Muscle of arm (tissue), 14 donors: ENCODE measurements at places on chromosomes 3 and 15. TPM values are rescaled to one million over a fixed set of nuclear protein-coding genes. Genes with fewer than 3 reads are reported as not detected.

ATP10A gene
- 4.5 TPM for polyA plus RNA-seq

RTP1 gene
- 0.46 TPM for polyA plus RNA-seq

ALAS1 gene
- 26.5 TPM for polyA plus RNA-seq

CHSY1 gene
- 36.0 TPM for polyA plus RNA-seq

ISLR2 gene
- polyA plus RNA-seq, result 12.0 TPM

CTXND1 gene
- 0.84 TPM for polyA plus RNA-seq

PLCL2 gene
- polyA plus RNA-seq, result 7.8 TPM

GOLGA8M gene
- 1.4 TPM for polyA plus RNA-seq

FGF7 gene
- 45.0 TPM for polyA plus RNA-seq

MEIS2 gene
- 48.6 TPM for polyA plus RNA-seq

PTX3 gene
- not detected for polyA plus RNA-seq

DNA sequence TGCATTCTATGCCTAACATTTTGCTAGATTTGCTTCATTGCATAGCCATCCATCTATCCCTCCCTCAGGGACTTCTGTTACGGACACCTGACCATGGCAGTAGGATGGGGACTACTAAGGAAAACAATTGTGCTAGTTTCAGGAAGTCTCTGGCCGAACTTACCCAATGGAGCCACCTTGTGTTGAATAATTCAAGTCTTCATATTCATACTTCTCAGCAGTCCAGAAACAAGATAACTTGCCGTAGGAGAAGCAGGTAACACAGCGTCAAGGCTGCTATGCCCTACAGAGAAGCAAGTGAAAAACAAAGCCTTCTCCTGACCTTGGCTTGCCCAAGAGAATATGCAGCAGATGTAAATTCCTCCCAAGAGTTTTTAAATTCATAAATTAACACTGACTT is 685.3 kb downstream of the GRM7 start:
- DNase-seq, result peak; percentile 11

DNA sequence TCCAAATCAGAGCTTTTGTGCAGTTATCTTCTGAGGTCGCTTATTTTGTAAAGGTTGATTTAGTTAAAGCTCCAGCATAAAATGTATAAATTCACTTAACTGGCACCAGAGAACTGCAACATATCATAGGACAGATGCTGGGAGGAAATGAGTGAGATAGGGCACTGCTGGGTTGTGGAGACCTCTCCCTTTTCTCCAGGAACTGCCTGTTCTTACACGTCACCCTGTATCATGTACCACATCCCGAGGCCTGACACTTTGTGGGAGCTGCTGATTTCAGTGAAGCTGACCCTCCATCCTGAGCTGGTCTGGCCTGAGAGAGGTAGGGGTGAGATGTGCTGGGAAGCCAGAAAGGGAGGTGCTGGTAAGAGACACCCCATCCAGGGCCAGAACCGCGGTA is 213.8 kb upstream of the FEZF2 start:
- DNase-seq, result no peak

GRCh38 chr3:75337226-75337900 is 326.8 kb upstream of the FRG2C start:
- DNase-seq, result no peak

DNA sequence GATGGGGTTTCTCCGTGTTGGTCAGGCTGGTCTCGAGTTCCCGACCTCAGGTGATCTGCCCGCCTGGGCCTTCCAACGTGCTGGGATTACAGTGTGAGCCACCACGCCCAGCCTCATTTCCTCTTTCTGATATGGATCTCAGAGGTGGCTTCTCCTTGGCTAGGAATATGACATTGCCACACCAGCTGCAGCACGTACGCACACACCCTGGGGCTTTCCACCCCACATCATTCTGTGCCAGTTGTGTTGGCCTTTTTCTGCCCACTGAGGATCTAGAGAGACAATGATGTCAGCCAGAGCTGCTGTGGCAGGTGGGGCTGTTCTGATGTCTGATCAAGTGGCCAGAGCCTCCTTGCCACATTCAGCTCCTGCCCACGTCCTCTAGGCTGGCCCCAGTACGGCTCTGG is 29.0 kb downstream of the TMEM45A start:
- no peak for DNase-seq

DNA sequence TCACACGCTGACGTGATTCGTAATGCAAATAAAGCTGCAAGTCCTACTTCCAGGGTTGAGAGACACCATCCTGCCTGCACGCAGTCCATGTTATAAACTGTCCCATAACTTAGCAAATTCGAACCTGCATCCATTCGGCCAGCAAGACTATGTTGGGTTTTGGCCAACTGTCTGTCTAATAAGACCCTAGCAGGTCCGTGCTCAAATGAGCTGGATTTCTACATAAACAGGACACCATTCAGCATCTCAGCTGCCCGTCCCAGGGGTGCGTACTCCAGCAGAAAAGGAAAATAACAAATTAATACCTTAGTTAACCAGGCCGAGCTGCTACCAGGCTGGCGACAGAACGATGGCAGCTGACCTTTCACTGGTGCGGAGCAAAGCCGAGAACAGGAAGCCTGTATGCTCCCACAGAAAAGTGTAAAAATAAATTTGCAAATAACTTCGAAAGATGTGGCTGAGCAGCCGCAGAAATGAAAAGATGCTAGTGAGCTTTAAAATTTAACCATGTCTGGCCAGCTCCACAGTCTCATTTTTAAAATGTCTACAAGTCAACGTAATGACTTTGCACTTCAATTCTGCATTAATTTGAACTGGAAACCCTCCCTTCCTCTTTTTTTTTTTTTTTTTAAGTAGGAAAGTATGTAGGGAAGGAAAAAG is 97.1 kb upstream of the SNRPA1 start:
- DNase-seq, result no peak

GRCh38 chr3:170128259-170128976 is 53.1 kb downstream of the PHC3 start:
- no peak for DNase-seq

- DNase-seq, result no peak
These were observed 49.3 kb downstream of the CPEB1 start for GRCh38 chr15:82597815-82598214.

GRCh38 chr3:97612632-97613031 is 151.9 kb upstream of the ARL6 start:
- no peak for DNase-seq

DNA sequence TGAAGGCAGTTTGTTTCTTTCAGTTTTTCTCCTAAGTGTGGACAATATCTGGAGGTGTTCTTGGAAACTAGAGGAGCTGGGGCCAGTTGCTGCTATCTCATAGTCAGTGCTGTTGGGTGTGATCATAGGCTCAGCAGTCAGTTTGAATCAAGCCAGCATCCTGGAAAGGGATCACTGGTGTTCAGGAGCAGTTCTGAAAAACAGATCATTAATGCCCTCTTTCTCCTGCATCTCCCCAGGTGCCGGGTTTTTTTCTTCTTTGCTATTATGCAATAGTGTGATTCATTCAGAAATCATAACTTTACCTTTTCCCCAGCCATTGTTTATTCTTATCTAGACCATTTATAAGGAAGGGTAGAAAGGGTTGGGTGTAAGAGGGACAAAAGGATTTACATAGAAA is 24.0 kb downstream of the LNP1 start:
- DNase-seq, result no peak

GRCh38 chr15:78682004-78682651 is 41.1 kb upstream of the CHRNB4 start:
- no peak for DNase-seq

GRCh38 chr3:73765878-73766545 is 141.3 kb upstream of the PDZRN3 start:
- DNase-seq, result peak; percentile 41

DNA sequence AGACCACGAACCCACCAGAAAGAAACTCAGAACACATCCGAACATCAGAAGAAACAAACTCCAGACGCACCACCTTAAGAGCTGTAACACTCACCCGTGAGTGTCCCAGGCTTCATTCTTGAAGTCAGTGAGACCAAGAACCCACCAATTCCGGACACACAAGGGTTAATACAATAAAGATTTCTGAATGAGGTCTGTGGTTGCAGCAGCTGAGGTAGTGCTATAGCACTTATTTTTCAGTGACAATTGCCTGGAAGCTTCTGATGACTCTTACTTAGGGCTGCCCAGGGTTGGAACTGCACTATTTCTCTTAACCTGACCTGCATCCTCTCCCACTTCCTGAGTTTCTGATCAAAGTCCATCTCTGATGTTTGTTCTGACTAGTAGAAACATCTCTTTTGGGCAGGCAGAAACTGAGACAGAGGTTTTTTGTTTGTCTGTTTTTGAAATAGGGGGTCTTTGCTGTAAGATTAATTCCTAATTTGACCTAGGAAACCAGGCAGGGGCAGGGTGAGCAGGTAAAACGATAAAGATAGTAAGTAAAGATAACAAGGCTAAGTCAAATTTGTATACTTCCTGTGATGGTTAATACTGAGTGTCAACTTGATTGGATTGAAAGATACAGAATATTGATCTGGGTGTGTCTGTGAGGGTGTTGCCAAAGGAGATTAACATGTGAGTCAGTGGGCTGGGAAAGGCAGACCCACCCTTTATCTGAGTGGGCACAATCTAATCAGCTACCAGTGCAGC is 169.1 kb downstream of the GAP43 start:
- no peak for DNase-seq

DNA sequence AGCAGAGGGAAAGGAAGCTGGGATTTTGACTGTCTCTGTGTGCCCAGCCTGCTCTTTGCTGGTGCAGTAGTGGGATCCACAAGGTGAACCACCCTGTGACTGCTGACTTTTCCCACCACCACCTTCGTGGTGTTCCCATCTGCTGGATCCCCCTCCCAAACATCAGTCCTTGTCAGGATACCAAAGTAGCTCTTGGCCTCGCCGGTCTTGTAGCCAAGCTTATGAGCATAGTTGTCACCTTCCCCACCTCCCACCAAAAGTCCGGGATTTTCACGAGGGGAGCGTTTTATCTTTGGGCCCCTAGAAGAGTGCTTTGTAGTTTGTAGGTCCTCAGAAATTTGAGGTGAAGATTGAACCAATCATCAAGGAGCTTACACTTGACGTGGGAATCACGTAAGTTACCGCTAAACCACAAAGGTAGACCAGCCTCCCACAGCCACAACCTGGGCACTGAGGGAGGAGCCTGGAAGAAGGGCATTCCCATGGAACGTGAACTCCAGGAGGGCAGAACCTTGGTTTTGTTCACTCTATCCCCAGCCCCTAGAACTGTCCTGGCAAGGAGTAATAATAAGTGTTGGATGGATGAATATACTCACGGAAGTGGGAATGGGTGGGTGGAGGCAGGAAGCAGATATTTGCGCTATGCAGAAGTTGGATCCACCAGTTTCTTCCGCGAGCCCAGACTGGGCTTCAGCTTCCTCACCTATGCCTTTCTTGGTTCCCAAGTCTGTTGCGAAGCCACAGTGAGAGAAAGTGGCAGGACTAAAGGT is 814 bp upstream of the TEX264 start:
- no peak for DNase-seq

DNA sequence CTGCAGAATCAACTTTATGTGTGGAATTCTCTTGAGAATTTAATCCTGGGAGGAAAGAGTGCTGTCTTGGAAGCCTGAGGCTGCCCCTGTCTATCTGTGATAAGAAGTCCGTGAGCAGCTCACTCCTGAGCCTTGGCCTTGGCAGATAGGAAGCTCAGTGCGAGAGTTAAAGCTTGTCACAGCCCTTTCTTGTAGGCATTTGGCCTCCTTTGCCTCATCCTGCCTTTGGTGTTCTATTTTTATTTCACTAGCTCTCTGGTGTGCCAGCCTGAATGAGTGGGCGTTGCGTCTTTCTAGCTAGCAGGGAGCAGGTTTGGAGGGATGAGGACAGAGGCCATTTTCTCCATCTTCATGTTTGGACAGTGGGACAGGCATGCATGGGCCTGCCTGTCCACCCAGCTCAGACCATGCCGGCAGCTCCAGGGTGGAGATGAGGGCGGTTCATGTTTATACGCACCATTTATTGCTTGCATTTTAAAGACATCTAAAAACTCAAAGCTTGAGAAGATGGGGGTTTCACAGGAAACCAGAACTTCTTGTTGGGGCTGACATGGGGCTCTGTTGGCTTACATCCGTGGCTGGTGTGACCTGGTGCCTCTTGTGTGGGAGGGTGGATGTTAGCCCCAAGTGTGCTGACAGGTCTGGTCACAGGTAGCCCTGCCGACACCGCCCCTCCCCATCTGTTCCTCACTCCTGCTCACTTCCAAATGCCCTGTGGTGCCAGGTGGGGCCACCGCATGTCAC is 29.8 kb downstream of the IRAK2 start:
- no peak for DNase-seq

GRCh38 chr3:100556673-100557310 is 52.6 kb upstream of the ADGRG7 start:
- no peak for DNase-seq

- DNase-seq, result no peak
These were observed 10.4 kb downstream of the SPTBN5 start for GRCh38 chr15:41883484-41883825.

DNA sequence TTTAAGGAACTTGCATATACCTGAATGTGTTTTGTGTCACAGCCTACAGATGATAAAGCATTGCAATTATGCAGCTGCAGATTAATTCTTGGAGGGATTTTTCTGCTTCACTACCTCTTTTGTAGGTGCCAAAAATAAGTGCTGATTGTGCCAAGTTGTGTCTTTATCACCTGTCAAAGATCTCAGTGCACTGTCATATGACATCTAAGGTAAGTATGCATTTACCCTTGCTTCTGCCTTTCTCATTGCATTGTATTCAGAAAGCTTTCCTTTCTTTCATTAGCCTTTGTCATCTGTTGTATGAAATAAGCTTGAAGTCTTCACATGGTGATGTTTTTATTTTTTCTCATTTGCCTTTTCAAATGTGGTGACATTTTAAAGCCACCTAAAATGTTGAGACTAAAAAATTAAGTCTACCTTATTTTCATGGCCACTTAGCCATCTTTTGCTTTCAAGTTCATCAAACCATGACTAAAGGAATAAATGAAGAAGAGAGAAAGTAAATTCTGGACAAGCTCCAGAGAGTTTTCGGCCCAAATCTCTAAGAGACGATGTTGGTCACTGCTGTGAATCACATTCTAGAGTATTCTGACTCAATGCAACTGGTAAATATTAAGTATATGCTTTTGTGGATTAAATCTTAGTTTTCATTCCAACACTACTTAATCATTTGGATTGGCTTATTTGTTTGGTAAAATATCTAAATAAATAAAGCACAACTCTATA is 381.8 kb upstream of the EPHA3 start:
- no peak for DNase-seq

- no peak for DNase-seq
These were observed 587.4 kb upstream of the KCNMB2 start for GRCh38 chr3:177948716-177949425.

- DNase-seq, result no peak
These were observed 68.4 kb upstream of the KLF13 start for GRCh38 chr15:31258260-31258659.
